ENCODE measurements at places on chromosomes 6 and 20.
A peak's percentile ranks its signal among the peaks of the same experiment; 100 is the strongest.

- no peak for DNase-seq
Measured at GRCh38 chr20:12614764-12615163, 394.0 kb upstream of the SPTLC3 start.

GRCh38 chr6:44867571-44868334, 460.4 kb upstream of the RUNX2 start:
- no peak for DNase-seq

- DNase-seq: no peak
Measured at GRCh38 chr6:155152211-155153076, 111.4 kb upstream of the CLDN20 start.

GRCh38 chr6:165805636-165806035, 142.6 kb upstream of the PDE10A start:
- DNase-seq: no peak

DNA sequence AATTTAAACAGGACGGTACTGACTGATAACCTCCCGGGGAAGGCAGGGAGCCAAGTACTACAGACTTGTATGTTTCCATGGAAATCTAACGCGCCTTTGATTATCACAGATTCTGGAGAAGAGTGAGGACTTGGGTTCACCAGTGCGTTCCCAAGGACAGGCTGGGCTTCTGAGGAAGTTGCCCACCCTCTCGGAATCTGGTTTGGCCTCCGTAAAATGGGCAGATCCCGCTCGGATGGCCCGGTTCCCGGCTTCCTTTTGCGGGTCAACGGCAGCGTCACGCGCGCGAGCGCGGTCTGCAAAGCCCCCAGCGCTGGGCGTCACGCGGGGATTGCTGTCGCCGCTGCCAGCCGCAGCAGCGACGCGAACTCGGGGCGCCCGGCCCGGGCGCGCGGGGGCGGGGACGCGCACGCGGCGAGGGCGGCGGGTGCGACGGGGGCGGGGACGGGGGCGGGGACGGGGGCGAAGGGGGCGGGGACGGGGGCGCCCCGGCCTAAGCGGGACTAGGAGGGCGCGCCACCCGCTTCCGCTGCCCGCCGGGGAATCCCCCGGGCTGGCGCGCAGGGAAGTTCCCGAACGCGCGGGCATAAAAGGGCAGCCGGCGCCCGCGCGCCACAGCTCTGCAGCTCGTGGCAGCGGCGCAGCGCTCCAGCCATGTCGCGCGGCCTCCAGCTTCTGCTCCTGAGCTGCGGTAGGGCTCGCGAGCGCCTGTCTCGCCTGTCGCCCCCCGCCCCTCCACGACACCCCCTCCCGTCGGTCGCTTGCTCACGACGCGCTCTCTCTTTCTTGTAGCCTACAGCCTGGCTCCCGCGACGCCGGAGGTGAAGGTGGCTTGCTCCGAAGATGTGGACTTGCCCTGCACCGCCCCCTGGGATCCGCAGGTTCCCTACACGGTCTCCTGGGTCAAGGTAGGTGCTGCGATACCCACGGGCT, at the start of gene CD83:
Gene CD83 (plus strand): TSS at position 615 of the 933 bp plus-strand sequence. CDS start 40 bp downstream, at position 655.
- DNase-seq: peak; percentile 83

- DNase-seq: no peak
Measured at GRCh38 chr6:163182696-163183095, 231.8 kb upstream of the QKI start.

GRCh38 chr6:149464411-149464810, 20.4 kb downstream of the ZC3H12D start:
- DNase-seq: no peak

DNA sequence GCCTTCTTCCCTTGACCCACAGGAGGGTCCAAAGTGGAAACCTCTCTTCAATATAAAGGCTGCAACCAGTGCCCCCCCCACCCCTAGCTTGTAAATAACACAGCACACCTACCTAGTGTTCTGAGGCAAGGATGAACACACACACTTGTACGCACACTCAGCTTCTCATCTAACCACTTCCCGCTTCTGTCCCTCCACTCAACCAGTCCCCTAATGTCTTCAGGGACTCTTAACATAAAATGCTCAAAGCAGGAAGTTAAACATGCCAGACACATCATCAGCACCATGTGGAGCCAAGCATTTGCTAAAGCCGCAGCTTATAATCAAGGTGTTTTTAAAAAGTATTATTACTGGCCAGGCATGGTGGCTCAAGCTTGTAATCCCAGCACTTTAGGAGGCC, 35.3 kb downstream of the FOXQ1 start:
- DNase-seq: no peak

DNA sequence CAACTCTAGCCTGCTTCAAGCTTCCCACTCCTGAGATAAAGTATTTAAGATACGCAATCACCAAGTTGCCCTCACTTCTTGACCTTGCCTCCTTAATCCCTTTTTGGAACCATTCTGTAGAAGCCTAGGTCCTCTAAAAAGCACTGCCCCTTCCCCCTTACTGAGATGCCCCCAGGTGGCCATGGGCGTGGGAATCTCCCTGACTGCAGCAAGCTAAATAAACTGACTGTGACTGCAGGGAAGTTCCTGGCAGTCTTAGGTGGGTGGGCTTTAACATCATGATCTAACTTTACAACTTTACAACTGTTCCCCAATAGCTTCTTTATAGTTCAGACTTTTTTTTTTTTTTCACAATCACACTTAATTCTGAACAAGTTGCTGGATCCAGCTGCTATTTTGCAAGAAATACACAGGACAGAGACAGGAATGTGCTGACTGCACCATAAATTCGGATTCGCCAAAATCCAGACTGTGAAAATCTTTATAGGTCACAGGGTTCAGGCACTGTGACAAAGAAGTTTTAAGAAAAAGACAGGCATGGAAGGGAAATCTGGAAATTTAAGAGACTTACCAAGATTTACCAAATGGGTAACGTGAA, 344.2 kb upstream of the SULF2 start:
- DNase-seq: no peak

GRCh38 chr6:11437824-11438459, 99.6 kb upstream of the TMEM170B start:
- DNase-seq: no peak

- DNase-seq: no peak
Measured at GRCh38 chr6:87099472-87099871, 4.6 kb upstream of the CGA start.

- DNase-seq: peak; percentile 85
Measured at GRCh38 chr6:73523434-73524123, 2.7 kb upstream of the EEF1A1 start.

- DNase-seq: no peak
Measured at GRCh38 chr6:3307436-3307835, 48.7 kb downstream of the PSMG4 start.

DNA sequence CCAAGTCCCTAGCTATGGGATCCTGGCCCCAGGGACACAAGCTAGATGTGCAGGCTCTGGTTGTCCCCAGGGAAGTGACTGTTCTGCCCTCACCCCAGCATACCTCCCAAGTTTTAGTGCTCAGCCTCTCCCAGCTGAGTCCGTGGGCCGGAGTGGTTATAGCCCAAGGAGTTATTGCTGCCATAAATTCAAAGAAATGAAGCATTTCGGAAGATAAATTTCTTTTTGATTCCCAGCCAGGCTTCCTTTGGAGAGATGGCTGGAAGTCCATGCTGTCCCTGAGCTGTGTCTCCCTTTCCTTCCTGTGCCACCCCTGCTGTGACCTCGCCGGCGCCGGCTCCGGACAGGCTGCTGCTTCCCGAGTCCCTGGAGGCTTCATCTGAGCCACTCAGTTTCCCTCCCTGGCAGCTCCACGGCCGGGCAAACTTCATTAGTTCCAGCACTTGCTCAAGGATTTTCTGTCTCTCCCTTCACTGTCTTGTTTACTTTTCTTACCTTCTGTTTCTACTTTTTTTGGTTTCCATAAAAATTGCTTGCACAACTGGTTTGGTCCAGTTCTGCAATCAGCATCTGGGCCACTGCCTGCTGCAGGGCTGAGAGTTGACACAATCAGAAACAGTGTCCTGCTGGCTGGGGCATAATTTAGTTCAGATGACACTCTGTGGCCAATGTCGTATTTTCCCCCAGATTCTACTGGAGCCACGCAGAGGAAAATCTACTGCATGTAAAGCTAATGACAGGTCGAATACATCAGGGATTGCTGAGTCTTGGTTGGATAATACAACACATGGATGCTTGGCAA, 225.5 kb downstream of the SYNDIG1 start:
- no peak for DNase-seq

DNA sequence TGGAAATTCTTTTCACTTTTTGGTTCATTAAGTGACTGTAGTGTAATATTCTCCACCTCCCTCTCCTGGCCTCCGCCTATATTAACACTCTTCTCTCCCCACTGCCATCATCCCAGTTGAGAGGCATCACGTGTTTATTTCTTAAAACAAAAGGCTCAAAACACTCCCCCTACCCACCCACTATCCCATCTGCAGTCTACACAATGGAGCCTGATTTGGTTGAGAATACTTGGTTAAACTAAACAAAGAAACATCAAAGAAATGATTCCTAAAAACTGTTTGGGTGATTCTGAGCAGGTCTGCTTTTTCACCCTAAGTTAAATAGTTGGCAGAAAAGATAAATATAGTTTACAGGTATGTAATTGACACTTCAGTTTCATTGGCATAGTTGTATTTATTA, 5.9 kb downstream of the TFAP2B start:
- DNase-seq: no peak

GRCh38 chr6:147740916-147741315, 232.4 kb downstream of the SAMD5 start:
- DNase-seq: no peak

- DNase-seq: no peak
Measured at GRCh38 chr20:23435626-23436539, 3.6 kb upstream of the CSTL1 start.

- DNase-seq: no peak
Measured at GRCh38 chr6:44696099-44696498, 308.6 kb downstream of the CDC5L start.

GRCh38 chr6:16969699-16970655, 131.9 kb upstream of the STMND1 start:
- DNase-seq: no peak

DNA sequence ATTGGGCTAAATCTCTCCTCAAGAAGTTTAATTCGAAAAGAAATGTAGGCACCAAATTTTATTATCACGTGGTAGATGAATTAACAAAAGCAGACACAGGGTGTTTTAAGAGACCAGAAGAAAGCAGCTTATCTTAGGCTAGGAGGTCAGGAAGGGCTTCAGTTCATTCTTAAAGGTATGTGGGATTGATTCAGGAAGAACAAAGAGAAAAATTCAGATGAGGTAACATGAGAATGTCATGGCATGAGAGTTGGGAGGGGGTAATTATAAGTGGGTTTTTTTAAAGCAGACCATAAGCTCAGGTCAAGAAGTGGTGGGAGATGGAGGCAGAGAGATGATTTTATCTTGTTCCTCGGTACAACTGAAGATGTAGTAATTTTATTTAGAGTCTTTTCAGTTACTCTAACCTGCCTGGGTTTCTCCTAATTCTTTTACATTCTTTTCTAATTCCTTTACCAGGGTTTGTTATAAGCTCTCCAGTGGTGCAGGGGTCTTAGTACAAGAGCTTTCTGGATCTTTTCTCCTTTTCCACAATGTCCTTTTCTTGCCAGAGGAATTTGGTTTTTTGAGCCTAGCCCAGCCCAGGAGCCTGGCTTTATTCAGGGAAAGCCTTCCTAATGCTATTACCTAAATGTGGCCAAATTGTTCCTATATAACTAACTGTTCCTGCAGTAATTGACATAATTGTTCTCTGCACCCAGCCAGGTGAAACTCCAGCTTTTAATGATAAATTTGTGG, 474.1 kb upstream of the BTBD3 start:
- no peak for DNase-seq

DNA sequence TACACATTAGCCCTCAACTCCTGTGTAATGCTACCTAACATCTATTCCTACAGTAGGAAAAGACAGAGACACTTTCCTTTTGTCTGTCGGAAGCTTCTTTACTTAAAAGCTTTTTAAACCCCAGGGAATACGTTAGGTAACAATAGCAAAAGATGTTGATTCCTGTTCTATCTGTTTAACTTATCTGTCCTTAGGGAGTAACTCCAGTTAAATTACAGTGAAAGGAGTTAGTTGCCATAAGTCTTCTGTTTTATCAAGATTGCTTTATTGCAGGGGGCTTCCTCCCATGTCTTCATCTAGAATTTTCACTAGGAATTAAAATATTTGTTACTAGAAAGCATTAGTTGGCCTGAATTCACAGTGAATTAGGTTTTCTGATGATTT, 26.2 kb downstream of the TOP1 start:
- DNase-seq: no peak

GRCh38 chr6:292506-293192, 362 bp downstream of the DUSP22 start:
- peak; percentile 88 for DNase-seq

GRCh38 chr6:80449726-80450125, 343.3 kb downstream of the BCKDHB start:
- DNase-seq: no peak

DNA sequence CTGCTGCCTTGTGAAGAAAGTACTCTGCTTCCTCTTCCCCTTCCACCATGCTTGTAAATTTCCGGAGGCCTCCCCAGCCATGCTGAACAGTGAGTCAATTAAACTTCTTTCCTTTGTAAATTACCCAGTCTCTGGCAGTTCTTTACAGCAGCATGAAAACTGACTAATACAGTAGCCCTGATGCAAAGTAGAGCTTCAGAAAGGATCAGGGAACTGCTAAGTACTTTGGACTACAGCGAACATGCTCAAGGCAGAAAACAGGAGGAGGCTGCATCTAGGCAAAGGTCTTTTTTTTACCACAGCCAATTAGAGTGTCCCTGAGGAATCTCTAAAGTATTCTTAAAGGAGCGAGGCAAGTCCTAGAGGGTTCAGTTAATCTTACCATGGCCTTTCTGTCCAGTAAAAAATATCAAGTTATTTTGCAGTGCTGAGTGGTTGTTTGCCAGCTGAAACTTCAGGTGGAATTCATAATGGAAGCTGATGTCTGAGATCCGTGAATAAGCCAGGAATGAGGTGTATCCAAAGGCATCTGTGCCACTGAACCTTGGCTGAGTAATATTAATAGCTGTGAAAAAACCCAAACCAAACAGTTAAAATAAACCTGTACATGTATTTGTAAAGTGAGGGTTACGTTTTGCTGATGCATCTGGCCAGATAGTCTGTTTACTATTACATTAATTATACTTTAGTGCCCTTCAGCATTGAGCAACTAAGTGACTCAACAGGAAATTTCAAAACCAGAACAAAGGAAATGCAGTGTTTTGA, 170.4 kb downstream of the PHF3 start:
- DNase-seq: no peak

- DNase-seq: no peak
Measured at GRCh38 chr6:16329233-16329632, 90.8 kb downstream of the GMPR start.

DNA sequence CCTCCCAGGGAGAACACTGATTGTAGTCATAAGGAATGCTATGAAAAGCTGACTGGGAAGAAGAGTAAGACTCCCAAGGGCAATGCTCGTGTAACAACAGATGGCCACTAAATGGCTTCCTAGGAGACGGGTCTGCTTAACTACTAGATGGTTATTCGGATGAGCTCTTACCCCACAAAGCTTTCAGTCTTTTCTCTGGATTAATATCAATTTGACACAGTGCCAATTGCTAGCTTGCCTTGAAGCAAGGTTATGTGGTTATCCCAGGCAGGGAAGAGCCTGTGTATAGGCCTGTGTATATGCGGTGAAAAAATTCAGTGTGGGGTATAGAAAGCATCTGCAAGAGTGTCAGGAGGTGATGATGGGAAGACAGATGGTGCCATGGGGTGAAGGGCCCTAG, 86.4 kb upstream of the NOX3 start:
- no peak for DNase-seq

GRCh38 chr6:39772559-39773273, 19.5 kb upstream of the DAAM2 start:
- DNase-seq: no peak

GRCh38 chr6:50654155-50654554, 59.2 kb upstream of the TFAP2D start:
- DNase-seq: no peak

- DNase-seq: no peak
Measured at GRCh38 chr6:20119485-20119884, 92.8 kb downstream of the MBOAT1 start.

- DNase-seq: no peak
Measured at GRCh38 chr20:53974785-53975555, 95.4 kb downstream of the BCAS1 start.
